Aorta (tissue), 5 donors: ENCODE measurements at places on chromosomes 12 and 14.

- no peak for DNase-seq
Observed at GRCh38 chr12:93889516-93890212, 212.5 kb downstream of the CRADD start.

- DNase-seq = no peak
Observed at GRCh38 chr12:115949675-115950074, 327.8 kb downstream of the MED13L start.

DNA sequence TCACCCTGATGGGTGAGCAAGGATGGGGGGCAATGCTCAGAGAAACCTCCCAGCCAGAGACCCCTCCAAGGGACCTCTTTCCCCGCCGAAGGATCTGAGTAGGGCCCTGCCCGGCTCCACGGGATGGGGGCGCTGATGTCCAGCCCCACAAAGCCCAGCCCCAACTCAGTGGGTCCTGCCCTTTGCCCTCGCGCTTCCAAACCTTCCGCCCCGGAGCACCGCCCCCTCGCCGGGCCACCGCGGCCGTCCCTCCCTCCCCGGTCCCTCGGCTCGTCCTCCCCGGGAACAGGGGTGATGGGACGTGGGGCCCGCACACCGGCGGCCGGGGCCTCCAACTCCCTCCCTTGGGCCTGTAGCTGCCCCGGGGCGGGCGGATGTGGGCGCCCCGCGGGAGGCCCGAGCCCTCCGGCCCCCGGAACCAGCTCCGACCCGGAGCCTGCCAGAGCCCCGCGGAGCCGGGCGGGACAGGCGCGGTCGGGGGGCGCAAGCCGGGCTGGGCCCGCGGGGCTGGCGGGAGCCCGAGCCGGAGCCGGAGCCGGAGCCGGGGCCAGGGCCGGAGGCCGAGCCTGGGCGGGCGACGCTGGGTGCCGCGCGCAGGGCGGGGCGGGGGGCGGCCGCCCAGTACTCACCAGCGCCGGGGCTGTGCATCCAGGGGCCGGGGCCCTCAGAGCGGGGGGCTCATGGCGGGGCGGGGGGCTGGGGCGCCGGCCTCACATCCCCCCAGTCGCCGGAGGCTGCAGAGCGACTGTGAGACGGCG lies 386 bp downstream of the HDAC7 start:
- DNase-seq = peak; percentile 88

GRCh38 chr12:101733166-101733565 lies 6.1 kb downstream of the SYCP3 start:
- no peak for DNase-seq

- DNase-seq = no peak
Observed at GRCh38 chr12:75683220-75683619, 171.8 kb upstream of the KRR1 start.
